Foreskin melanocyte (primary cell): ENCODE measurements at places on chromosomes 12 and 14.

GRCh38 chr12:6465467-6466183, 4.9 kb downstream of the VAMP1 start:
- DNase-seq, result peak; percentile 52

DNA sequence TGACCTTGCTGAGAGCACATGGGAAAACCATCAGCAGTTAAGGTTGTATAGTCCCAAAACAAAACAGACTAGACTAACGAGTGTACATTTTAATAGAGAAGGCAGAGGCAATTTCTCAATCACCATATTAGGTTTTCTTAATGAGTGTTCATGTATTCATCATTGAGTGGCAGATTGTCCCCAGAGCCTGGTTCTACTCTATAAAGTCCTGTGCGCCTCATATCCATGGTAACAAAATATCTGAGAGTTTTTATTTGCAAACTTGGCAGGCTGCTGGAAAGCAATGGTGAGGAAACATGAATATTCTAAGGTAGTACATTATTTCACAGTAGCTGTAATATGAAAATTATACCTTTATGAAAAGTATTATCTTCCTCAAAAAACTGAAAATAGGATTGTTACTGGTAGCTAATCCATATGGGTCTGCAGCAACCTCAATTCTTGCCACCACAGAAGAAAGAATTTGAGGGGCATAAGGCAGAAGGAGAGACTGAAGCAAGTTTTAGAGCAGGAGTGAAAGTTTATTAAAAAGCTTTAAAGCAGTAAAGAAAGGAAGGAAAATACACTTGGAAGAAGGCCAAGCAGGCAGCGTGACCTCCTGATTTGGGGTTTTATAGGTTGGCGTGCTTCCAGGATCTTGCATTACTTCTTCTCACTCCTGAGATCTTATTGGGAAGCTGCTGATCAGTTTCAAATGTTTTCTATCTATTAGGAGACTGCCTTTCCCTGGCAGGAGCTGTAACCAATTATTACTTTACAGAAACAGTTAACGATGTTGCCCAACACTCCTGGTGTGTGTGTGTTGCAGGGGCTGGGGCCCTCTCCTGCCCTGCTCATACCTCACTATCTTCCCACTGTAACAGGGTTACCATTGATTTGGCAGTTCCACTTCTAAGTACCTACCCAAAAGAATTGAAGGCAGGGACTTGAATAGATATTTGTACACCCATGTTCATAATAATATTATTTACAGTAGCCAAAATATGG, 154.0 kb upstream of the NUDT4 start:
- peak; percentile 17 for DNase-seq

GRCh38 chr14:82647088-82647810, 1113.6 kb upstream of the SEL1L start:
- DNase-seq, result no peak

- DNase-seq, result no peak
These were observed 7.6 kb downstream of the GPR65 start for GRCh38 chr14:88012495-88012894.

DNA sequence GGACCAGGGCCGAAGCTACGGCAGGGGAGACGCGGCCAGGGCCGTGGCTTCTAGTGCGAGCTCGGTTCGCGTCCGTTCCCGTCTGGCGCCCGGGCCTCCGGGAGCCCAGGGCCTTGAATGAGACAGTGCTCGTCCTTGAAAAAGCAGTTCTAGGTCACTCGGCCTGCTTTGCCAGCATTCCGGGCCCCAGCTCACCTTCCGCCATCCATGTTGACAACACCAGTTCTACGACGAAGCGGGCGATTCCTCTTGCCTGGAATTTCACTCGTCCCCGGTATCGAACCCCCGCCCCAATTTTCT, 4.5 kb downstream of the OR10AD1 start:
- DNase-seq, result no peak

DNA sequence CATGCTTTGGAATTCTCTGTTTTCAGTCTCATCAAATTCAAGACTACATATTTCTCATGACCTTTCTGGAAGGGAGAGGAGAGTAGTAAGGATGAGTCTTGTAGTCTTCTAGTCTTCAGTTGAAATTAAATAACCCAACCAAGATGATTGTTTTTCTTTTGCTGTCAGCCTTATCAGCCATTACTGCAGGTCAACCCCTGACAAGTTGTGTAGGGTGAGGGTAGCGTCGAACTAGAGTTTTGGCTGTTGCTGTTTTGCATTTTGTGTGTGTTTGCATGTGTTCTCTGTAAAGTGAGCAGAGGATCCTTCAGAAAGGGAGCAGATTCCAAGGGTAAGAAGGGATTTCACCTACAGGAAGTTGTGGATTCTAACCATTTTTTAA, 28.4 kb downstream of the DIP2B start:
- DNase-seq, result no peak

DNA sequence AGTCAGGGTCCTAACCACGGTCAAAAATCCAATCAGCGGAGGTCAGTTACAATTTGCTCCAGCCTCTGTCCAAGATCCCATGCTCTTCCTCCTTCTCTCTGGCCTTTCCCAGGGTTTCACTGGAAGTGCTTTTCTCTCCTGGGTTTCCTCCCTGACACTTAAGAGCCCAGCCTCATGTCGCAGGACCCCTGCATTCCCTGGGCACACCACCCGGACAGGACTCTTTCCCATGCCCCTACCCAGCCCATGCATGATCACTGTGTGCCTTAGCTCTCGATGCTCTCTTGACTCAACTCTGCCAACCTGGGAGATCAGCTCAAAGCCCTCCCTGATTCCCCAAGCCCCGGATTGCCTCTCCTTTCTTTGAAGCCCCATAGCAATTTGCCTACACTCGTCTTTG, 15.5 kb upstream of the TAC3 start:
- DNase-seq, result no peak

DNA sequence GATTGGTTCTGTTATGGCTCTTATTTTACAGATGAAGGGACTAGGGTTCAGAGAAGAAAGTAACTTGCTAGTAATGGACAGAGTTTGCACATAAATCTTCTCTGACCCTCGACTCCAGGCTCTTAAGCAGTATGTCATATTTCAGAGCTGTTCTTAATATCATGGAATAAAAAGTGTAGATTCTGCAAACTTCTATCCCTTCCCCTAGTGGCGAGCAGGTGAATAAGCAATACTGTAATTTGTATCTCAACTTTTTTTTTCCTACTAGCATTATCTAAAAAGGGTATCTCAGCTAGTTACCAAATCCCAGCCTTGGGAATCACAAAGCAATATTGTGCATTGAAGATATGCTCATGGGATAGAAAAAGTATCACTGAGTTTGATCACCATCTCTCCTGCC, 83.2 kb downstream of the ANO4 start:
- no peak for DNase-seq

GRCh38 chr12:69466867-69467266, 3.3 kb upstream of the FRS2 start:
- no peak for DNase-seq

DNA sequence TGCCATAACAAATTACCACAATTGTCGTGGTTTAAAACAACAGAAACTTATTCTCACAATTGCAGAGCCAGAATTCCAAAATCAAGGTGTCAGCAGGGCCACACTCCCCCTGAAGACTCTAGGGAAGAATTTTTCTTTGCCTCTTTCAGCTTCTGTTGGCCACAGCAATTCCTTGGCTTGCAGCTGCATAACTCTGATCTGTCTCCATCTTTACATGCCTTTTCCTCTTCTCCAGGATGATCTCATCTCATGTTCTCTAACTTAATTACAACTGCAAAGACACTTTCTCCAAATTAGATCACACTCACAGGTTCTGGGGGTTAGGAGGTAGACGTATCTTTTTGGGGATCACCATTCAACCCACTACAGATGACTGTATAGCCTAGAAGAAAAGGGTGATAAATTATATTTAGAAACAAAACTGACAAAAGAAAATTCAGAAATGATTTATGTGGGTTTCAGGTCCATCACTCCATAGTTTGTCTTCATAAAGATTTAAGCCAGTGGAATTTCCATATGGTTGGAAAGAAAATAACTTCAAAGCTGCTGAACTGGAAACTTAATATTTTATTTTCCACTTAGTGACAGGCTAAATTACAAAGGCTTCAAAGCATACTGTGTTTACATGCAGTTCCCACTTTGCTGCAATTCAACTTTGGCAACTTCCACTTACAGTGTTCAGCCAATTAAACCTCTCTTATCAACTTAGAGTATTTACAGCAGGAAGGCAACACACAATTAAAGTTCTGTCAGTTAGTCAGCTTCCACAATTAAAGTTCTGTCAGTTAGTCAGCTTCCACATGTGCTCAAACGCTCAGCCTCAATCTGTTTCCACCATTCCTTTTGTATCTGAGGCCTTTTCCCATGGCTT, 213.3 kb downstream of the EPS8 start:
- no peak for DNase-seq

DNA sequence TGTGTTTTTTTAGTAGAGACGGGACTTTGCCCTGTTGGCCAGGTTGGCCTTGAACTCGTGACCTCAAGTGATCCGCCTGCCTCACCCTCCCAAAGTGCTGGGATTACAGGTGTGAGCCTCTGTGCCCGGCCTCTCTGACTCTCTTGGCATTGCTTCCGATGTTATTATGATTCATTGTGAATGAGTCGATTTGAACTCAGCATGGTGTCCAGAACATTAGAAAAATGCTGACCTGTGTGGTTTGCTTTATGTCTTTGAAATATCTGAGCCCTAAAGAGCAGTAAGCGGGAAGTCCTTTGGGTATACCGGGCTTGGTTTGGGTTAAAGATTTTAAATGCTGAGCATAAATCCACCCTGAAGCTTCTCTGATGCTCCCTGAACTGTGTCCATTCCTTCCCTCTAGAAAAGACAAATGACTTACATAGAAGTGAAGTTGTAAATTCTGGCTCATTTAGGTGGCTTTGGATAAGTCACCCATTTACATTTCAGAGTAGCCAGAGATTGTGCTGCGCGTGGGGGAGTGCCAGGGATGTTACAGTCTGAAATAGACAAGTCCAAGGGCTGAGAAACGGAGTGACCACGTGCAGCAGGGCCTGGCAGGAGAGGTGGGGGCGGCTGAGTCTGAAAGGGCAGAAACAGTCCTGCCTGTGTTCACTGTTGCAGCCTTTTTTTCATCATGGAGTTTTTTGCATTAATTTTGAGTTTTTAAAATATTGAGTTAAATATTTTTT, 39.6 kb downstream of the SLC15A4 start:
- DNase-seq, result no peak

DNA sequence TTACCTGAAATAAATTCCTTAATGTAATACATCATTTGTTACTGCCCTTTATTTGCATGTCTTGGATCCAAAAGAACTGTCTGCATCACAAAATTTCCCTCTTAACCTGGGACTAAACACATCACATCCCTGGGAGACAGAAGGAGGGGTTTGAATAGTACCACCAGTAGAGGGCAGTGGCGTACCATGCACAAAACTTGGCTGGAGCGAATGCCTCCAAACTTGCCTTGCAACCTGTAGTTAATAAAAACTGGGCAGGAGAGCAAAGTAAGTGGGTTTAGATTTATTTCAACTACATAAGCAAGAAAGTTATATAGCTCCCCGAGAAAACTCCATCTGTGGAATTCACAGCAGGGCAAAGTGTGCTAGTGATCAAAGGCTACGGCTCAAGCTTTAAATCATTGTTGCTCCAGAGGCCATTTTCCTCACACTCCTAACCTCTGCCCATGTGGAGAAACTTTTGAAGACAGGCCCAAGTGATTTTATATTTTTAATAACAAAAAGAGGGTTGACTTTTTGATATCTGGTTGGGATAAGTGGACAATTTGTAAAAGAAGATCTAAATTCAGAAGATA, 1176.7 kb upstream of the SEL1L start:
- peak; percentile 25 for DNase-seq

GRCh38 chr12:27498761-27499160, 25.2 kb upstream of the PPFIBP1 start:
- peak; percentile 58 for DNase-seq

DNA sequence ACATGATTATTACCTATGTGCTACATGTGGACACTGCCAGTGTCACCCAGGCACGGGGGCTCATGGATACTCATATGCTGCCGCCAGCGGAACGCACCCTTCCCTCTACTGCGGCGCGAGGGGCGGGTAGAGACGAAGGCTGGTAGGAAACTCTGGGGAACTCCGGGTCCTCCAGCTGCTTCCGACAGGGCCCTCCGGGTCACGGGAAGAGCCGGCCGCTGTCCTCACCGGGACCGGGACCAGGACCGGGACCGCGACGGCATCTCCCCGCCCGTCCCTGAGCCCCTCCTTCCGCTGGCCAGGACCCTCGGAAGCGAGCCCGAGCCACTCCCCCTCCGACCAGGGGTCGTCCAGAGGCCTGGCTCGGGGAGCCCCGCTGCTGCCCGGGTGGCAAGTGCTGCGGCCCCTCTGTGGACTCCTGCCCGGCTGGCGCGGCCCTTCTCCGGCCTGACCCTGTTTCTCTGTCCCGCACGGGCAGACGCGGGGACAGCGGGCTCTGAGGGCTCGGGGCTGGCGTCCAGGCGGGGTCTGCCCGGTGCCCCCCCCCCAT, 209.6 kb downstream of the ADGRD1 start:
- no peak for DNase-seq

DNA sequence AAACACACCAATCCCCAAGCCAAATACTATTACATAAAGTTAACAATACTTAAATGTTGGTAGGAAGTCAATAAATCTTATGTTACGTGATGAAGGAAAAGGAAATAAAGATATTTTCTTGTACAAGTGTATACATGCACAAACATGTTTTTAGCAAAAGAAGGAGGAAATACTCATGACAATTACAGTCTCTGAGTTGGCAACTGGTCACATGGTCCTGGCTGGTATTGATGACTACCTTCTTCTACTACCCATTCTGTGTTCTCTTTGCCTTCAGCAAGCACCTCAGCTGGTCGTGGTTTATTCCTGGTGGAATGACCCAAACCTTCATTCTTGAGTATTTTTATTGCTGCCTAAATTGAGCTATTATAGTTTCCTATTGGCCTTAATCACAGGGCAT, 84.8 kb downstream of the PLBD1 start:
- no peak for DNase-seq

DNA sequence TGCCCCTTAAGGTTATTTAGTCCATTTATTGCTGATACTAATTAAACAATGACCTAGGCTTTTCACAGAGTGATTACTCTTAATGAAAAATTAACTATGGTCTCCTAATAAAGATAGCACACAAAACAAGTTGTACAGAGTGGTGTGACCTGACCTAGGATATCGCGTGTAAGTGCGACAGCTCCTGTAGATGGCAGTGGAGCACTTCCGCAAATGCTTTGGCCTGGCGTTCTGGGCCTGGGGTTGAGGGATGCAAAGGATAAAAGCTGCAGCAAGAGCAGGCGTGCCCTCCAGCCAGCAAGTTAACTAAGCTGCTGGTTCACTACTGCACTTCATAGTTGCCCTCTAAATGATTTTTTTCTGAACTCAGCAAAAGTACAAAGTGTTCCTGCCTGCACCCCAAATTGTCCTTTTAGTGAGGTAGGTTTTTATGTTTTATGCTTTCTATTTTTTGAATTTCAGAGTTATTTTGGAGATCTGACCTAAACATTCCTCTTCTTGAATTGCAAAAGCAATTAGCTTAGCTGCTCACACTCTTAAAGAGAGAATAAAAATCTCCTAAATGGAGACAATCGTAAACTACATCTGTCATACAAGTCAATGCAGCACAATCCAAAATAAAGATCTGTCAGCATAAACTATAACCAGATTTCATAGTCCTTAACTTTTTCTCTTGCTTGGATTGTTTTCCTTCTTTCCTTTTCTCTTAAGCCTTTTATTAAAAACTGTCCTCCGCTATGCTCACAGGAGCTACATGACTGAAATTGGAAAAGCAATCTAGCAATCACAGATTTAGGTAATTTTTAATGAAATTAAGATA, 379.6 kb downstream of the LRIG3 start:
- DNase-seq, result peak; percentile 69
